ENCODE measurements at places on chromosomes 2 and 18. TPM values are rescaled to one million over a fixed set of nuclear protein-coding genes. Genes with fewer than 3 reads are reported as not detected.
A peak's percentile ranks its signal among the peaks of the same experiment; 100 is the strongest.

DNA sequence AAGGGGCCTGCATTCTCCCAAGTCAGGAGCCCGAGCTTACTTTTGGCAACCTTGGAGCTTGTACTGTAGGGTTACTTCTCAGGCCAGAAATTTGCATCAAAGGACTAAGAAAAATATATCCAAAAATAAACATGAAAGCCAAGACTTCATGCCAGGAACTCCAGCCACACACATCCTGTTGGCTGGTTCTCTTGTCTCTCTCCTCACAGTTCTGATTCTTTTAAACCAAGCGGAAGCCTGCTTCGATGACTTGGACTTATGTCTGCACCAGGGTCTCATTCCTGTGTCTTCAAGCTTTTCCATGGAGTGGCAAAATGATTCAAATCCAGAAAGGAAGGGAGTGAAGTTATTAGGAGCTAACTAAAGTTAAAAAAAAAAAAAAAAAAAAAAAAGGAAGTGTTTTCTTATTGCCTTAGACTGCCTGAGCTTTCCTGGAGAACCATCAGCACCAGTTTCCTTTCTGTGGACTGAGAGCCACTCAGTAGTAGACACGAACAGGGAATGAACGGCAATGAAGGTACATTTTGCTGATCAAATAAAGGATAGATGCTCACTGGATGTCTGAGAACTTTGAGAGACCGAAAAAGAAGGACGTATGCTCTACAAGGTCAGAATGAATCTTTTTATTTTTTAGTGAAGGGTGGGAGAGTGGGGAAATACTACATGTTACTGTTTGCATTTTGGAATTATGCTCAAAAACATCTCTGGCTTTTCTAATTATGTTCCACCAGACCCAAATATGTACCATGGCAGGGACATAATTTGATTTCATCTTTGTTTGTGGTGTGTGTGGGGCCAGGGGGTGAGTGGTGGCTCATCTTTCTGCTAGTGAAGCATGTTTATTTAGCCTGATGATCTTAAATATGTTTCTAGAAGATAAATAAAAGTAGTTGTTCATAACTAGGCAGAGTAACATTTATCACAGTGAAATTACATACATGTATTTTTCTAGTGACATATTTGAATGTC, 86.0 kb downstream of the RAPGEF4 start:
- DNase-seq, result no peak

DNA sequence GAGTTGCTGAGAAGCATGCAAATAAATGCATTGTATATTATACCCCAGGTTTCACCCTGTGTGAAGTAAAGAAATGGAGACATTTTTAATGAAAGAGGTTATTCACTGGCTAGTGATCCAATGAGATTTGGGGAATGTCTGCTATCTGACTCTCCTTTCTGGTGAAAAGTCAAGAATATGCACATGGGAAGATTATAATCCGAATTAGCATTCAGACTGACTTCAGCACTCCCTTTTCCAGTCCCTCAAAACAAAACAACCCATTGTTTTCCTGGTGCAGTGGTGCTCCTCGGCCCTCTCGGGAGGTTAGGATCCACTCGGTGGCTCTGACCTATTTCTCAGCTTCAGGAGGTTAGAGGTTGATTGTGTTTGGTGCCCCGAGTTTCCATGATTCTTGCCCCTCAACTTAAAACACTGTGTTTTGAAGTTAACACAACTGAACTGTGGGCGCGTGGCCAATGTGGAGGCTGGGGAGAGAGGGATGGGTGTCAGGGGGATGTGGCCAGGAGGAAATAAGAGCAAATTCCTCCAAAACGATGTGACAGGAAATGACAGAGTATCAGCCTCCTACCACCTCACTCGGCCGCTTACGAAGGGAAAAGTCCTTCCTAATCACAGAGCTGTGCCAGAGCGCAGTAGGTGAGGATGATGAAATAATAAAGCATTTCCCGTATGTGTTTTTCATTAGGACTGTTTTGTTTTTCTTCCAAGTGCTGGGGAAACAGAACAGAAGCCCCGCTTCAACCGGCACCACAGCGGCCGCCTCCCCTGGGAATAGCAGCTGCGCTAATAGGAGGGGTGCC, 440.1 kb downstream of the MTX2 start:
- peak; percentile 41 for DNase-seq

DNA sequence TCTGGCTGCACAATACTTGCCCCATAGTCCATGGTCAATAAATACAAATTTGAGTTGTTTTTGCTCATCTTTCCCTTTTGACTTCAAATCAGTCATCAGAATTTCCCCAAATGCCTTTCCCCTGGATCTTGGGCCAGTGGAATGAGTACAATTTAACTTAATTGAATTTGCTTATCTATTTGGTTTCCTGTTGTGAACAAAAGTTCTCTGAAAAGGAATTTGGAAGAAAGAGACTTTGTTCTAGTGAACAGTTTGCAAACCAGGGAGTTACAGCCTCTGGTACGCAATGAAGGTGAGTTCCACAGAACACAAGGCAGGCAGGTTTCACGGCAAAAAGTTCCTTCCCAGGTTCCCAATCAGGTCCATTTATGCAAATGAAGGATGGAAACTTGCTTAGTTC, 1.2 kb upstream of the UGT1A1 start:
- no peak for DNase-seq

DNA sequence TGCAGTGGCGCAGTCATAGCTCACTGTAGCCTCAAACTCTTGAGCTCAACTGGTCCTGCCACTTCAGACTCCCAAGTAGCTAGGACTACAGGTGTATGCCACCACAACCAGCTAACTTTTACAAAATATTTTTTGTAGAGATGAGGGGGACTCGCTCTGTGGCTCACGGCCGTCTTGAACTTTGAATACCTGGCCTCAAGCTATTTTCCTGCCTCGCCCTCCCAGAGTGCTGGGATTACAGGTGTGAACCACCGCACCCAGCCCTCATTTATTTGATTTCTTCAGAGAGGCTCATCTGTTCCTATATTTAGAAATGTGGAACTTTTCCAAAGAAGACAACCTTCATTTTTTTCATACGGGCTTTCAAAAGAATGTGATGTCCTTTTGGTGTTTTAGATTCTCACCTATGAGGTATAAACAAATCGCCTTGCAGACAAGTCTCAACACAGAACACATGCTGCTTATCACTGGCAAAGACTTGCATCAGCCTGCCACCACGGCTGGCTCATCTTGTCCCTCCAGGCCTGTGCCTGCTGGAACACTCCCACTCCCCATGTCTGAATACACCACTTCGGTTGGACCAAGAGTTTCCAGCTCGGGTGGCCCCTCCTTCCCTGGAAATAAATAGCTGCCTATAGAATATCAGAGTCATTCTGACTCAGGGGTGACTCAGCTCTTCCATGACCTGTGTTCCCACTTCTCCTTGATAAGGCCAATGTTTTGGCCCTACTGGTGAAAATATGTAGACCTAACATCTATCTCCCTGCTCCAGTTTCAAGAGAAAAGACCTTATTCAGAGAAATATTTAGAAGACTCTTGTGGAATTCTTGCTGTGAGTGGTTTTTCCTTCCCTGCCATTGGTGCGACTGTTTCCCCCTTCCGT, 202.6 kb downstream of the TGIF1 start:
- DNase-seq, result peak; percentile 58

DNA sequence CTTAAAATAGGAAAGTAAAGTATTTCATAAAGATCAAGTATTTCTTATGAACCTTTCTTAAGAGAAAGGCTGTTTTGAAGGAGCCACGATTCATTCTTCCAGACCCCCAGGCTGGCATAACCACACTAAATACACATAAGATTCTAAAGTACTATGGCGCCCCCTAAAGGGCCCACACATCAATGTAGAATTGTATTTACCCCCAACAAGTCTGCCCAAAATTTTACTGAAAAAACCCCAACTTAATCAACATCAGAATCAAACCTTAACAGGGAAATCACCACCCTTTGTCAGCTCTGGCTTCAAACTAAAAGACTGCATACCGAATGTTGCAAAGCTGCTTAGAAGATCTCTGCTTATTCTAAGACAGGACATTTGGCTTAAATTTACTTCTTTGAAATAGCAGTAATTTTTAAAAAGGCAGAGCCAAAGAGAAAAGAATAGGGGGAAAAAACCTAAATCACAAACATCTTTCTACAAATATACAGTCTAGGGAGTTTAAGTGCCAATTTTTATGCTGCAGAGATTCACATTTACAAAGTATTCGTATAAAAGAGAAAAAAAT, 20.4 kb upstream of the BCL2 start:
- DNase-seq, result no peak

- DNase-seq, result no peak
These were observed 93.6 kb downstream of the OSR1 start for GRCh38 chr2:19264852-19265251.

- DNase-seq, result no peak
These were observed 322.2 kb upstream of the DDX18 start for GRCh38 chr2:117492209-117492851.

CD8B2 gene
- total RNA-seq, result not detected

CENPA gene
- 3.3 TPM for total RNA-seq

- DNase-seq, result no peak
These were observed 199.7 kb downstream of the TNS1 start for GRCh38 chr2:217802876-217803652.

HOXD12 gene
- not detected for total RNA-seq

DNA sequence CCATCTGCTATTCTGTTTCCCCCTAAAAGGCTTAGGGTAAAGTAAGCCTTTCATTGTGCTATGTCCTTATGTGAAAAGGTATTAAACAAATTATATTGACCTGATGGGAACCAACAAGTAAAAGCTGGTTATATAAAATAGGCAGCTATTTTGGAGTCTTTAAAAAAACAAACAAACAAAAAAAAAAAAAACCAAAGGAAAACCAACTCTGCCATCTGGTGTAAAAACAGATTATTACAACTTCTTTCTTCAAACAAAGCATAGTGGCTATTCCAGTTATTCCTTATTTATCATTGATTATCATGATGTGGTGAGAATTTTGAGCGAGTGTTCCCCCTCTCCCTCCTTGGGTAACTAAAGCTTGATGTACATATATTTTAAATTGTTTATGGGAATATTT, 122.3 kb upstream of the FHL2 start:
- no peak for DNase-seq

NR4A2 gene
- total RNA-seq, result 6.1 TPM

DNA sequence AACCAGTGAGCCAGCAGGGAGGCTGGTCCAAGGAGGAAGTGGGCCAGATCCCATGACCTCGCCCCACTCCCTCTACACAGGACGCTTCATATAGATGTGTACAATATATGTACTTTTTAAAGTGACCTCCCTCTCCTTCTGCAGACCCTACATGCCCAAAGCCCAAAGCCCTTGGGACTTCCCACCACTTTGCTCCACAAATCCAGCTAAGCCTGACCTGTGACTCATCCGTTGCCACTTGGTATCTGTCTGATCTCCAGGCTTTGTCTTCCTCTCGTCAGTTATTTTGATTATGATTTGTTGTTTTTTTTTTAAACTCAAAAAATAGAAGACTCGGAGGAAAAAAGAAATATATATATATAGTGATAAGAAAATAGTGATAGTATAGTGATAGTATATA, 470.8 kb downstream of the KCNJ3 start:
- no peak for DNase-seq

- DNase-seq, result peak; percentile 84
These were observed 49.7 kb downstream of the CYRIA start for GRCh38 chr2:16615687-16616615.

DNA sequence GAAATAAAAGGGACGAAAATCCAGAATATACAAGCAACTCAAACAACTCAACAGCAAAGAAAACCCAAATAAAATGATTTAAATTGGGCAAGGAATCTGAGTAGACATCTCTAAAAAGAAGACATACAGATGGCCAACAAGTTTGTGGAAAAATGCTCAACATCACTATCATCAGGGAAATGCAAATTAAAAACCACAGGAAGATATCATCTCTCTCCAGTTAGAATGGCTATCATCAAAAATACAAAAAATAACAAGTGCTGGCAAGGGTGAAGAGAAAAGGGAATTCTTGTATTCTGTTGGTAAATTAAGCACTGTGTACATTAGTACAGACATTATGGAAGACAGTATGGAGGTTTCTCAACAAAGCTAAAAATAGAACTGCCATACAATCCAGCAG, 80.0 kb downstream of the RAB31 start:
- DNase-seq, result no peak
